Fibroblast of lung (primary cell): ENCODE measurements at places on chromosomes 5 and 9. TPM values are rescaled to one million over a fixed set of nuclear protein-coding genes. Genes with fewer than 3 reads are reported as not detected.

MROH2B gene
- not detected in 2 replicates for total RNA-seq

C5orf63 gene
- 3.6 and 4.0 TPM in 2 replicates for total RNA-seq

BAAT gene
- not detected in 2 replicates for total RNA-seq

HTR1A gene
- not detected in 2 replicates for total RNA-seq

PCDHB16 gene
- 0.51 and 1.5 TPM in 2 replicates for total RNA-seq

EQTN gene
- total RNA-seq = not detected in 2 replicates
